ENCODE measurements at places on chromosomes 1 and 21.

GRCh38 chr1:34188418-34188817, 11.7 kb downstream of the C1orf94 start:
- no peak for DNase-seq

GRCh38 chr21:26469789-26470188, 103.3 kb downstream of the CYYR1 start:
- no peak for DNase-seq

DNA sequence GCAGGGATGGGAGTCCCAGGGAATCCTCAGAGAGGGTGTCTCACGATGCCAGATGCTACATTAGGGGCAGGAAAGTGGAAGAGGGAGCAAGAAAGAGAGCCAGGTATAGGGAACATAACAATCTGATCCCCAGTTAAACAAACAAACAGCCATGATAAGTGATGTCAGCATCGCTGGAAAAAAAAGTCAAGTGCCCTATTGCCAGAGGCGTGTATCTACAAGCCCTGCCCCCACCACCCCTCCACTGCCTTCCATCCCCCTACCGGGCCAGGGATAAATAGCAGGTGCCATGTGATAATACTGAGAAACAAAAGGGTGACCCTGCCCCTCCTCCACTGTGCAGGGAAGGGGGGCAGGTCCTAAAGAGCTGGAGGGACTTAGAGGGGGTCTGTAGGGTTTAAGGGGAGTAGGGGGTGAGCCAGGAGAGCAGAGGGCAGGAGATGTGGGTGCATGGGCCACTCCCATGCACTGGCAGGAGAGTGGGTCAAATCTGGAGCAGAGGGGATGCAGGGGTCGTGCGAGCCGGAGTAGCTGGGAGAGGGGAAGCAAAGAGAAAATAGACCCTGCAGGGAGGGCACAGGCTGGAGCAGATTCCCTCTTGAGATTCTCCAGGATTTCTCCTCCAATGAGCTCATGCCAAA, 3.4 kb downstream of the SLC26A9 start:
- DNase-seq: no peak

DNA sequence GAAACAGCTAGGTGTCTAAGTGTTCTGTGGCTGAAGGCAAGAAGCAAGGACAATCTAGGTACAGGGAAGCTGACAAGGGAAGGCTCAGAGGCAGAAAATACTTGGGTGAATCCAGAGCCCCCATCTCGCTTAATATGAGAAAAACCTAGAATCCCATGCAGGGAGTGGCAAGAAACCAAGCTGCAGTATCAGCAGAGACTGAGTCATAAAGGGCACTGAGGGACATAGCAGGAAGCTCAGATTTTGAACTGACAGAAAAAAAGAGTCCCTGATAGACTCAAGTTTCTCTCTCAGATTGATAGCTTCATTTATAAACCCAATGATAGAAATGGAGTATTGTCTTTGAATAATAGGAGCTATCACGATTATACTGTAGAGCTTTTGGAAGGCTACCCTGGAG, 77.3 kb upstream of the KCNJ15 start:
- DNase-seq: no peak

DNA sequence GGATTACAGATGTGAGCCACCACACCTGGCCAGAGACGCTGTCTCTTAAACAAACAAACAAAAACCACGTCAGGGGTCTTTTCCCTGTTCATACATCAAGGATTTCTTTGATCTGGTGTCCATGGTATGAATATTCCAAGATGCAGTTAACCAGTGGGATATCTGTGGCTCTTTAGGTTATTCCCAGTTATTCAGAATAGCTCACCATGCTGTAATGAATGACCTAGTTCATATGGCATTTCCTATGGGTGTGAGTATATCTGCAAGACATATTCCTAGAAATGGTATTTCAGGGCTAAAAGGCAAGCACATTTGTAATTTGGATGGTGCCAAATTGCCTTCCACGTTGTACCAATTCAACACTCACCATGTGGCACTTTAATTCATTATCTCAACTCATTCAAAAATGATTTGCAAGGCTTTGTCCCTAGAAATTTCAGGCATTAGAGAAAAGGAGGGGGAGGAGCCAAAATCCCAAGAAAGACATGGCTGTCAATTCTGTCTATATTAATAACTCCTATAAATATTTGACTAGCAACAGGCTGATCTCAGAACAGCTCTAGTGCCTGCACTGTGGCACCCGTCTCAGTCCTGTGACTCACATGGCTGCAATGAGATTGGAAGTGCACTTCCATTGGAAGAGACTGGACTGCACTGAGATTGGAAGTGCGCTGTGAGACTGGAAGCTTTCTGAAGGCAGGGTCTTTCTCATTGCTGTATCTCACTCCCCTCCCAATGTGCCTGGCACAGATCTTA, 6.0 kb upstream of the STMN1 start:
- DNase-seq: no peak

DNA sequence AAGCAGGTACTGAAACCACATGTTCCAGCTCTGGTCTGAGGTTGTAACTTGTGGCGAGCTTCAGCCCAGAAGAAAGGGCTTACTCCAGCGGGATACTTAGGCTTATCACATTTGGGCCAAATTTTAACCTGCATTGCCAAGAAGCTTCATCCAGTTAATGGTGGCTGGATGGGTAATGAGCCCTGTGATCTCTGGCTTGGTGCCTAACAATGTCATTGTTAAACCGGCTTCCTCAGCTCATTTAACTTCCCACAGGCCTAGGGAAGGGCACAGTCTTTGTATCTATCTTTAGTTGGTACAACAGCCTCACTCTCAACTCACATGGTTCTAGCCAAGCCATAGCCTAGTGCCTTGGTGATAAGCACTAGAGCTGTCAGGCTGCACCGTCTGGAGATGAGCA, 43.6 kb upstream of the CCDC190 start:
- no peak for DNase-seq

GRCh38 chr1:179493323-179493722, 82.4 kb downstream of the NPHS2 start:
- no peak for DNase-seq

GRCh38 chr21:33359446-33359845, 34.7 kb downstream of the IFNAR1 start:
- DNase-seq: no peak

DNA sequence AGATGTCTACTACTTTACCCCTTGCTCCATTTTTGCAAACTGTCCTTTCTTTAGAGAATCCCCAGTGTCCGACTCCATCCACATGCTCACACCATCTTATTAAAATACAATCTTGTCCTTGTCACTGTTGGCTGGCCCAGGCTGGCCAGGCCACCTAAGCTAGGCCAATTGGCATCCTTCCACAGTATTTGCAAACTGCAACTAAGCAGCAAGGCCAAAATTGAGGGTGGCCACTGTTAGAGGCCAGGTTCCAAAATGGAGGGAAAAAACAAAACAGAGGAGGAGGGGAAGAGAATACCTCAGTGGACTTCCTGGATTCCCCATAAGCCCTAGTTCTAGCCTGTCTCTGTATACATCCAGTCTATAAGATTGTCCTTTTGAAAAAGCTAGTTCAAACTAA, 4.3 kb downstream of the FAM89A start:
- no peak for DNase-seq

DNA sequence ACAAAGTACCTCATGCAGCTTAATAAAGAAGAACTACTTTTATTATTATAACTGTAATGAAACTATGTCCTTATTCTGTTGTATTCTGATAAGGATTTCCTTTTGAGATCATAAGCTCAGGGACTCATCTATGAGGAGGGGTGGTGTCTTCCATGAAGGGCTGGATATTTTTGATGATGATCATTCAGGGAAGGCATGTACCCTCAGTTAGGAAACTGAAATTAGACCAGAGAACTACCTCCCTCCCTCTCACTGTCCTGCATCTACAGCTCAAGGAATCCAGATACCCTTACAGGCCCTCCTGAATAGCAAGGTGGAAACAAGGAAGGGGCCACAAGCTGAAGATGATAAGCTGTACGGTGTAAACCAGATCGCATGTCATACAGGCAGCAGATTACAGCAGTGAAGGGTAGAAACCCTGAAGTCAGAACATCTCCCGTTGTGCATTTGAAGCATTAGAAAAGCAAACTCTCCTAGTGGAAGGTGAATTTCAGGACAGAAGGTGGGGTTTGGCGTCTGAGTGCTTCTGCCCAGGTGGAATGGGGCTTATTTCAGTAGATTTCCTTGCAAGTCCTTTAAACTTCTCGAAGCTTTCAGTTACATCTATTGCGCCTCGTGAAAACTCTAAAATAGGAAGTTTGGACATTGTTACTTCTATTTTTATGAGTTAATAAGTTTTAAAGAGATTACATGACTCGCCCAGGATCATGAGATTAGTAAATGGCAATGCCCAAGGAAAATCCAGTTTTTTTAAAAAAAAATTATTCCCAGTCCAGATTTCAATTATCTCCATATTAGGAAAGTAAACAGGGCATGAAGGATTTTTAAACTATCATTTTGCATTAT, 101.1 kb upstream of the HNRNPU start:
- DNase-seq: no peak

- no peak for DNase-seq
Observed at GRCh38 chr1:61190618-61191432, 108.5 kb downstream of the NFIA start.

GRCh38 chr1:59696421-59697115, 118.2 kb upstream of the HOOK1 start:
- no peak for DNase-seq

DNA sequence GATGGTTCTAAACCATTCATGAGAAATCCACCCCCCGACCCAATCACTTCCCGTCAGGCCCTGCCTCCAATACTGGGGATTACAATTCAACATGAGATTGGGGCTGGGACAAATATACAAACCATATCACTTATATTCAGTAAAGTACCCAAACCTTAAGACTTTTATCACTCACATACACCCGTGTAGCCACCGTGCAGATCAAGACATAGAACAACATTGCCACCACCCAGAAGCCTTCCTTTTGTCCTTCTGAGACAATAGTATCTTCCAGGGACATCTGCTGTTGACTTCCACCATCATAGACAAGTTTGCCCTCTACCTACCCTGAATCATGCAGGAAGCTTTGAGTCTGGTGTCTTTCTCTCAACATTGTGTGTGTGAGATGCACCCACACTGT, 37.5 kb downstream of the CLIC6 start:
- DNase-seq: no peak

DNA sequence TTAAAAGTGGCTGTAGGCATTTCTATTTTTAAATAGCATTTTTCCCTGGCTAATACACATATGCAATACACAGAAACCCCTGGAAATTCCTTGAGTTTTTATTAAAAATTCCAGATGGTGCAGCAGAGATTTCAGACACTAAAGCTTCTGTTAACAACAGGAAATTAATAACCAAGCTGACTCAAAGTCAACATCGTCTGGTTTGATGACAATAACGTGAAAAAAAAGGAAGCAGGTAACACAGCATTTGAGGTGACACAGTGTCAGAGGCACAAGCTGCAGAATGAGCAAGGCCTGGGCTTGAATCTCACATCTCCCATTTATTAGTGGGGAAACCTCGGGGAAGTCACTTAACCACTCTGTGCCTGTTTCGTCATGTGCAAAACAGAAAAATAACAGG, 64.6 kb upstream of the GJB5 start:
- no peak for DNase-seq

GRCh38 chr1:231099996-231100767, 60.1 kb upstream of the FAM89A start:
- DNase-seq: no peak

- no peak for DNase-seq
Observed at GRCh38 chr1:58861506-58861905, 77.7 kb upstream of the JUN start.

DNA sequence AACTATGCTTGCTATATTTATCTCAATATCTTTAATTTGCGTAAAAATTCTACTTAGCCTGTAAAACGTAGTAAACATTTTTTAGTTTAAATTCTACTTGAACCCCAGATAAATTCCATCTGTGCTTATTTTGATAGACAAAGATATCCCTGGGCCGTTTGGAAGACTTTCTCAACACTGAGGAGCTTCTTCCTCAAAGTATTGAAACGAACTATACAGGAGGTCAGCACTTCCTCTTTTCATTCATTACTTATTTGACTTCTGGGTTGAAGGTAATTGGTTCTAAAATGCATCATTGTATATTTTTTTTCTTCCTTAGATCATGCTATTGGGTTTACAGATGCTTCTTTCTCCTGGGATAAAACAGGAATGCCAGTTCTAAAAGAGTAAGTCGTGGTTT, 74.7 kb downstream of the HSPA13 start:
- no peak for DNase-seq

DNA sequence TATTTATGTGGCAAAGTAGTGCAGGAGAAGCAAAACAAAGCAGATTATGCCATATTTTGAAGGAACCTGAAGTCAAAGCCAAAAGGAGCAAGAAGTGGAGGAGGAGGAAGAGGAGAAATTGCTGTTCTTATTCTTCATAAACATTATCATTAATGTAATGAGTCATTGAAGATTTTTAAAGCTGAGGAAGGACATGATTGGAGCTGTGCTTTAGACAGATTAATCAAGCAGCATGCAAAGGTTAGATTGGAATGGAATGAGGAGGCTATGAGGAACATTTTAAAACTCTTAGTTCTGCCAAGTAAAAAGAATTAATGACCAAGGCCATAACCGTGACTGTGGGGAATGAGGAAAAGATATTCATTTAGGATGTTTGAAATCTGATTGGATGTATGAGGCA, 33.0 kb upstream of the HSD17B7 start:
- no peak for DNase-seq

- no peak for DNase-seq
Observed at GRCh38 chr1:12527564-12527963, 90.4 kb downstream of the DHRS3 start.

- DNase-seq: peak; percentile 48
Observed at GRCh38 chr1:1264868-1265272, 8.8 kb downstream of the UBE2J2 start.

- DNase-seq: no peak
Observed at GRCh38 chr1:222905151-222905550, 90.3 kb downstream of the DISP1 start.

GRCh38 chr1:161494091-161494735, 11.0 kb upstream of the FCGR2A start:
- DNase-seq: no peak
